Activated T-cell treated with anti-CD3 and anti-CD28 coated beads for 48 hours (primary cell): ENCODE measurements at places on chromosomes 2 and 18.

- no peak for DNase-seq
Observed at GRCh38 chr2:75390169-75390568, 170.6 kb downstream of the EVA1A start.

DNA sequence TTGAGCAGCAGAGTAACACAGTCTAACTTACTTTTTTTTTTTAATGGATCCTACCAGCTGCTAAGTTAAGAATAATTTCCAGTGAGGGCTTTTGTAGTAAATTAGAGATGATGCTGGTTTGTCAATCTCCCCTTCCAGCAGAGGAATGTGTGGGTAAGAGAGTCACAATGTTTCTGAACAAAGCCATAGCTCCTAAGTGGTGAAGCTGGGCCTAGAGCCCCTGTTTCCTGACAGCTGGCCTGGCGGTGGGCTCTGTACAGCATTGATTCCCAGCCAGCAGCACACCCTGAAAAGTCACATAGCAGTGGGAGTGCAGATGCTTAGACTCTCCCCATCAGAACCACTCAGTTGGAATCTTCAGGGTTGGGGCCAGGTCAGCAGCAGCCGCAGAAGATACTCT, 24.4 kb downstream of the CAPG start:
- DNase-seq, result no peak

- no peak for DNase-seq
Observed at GRCh38 chr2:45974762-45975408, 322.3 kb upstream of the EPAS1 start.

DNA sequence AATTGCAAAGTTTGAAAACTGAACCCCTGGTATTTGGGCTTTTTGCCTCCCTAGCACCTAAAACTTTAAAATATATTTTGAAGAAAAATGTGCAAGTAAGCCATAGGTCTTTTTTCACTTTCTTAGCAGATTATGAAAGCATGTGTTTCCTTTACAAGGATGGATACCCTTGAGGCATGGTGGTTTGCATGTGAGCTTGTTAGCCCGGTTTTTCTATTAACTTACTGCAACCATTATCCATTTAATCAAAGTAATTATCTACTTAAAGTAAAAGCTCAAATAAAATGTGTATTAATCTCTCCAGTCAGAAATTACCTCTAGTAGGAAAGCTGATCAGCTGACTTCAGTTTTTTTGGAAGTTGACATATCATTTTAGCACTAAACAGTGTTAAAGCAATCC, 140.6 kb downstream of the EML6 start:
- no peak for DNase-seq

GRCh38 chr18:69399253-69399652, 1.4 kb upstream of the DOK6 start:
- no peak for DNase-seq

GRCh38 chr2:61690078-61690596, 152.0 kb upstream of the XPO1 start:
- no peak for DNase-seq

DNA sequence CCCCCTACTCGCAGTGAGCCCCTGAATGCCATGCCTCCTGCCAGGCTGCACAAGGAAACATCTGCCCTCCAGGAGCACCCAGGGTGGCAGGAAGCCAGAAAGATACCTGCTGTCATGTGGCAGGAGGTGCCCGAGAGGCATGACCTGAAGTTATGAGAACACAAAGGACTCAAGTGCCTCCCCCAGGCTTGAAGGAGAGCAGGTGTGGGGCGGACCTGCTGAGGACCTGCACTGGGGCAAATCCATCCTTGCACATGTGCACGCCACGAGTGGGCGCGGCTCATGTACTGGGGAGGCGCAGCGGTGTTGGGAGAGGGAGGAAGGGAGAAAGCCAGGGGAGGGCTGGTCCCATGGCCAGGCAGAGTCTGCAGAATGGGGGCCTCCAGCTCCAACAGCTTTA, 26.9 kb downstream of the SDC1 start:
- DNase-seq, result no peak

DNA sequence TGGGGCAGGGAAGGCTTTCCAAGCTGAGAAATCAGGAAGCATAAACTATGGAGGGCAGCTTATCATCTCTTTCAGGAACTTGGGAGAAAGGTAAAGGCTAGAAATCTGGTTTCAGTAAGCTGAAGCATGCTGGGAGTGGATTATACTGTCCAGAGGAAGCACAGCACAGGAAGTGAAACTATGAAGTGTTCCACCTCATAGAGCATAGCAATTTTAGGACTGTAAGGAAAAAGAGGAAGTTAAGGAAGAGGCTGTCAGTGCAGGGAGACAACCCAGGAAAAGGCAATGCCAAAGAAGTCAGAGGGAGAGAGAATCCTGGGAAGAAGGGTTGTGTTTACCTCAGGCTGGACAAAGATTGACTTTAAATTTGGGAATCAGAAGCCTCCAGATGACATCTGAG, 51.9 kb downstream of the EFEMP1 start:
- DNase-seq, result no peak

DNA sequence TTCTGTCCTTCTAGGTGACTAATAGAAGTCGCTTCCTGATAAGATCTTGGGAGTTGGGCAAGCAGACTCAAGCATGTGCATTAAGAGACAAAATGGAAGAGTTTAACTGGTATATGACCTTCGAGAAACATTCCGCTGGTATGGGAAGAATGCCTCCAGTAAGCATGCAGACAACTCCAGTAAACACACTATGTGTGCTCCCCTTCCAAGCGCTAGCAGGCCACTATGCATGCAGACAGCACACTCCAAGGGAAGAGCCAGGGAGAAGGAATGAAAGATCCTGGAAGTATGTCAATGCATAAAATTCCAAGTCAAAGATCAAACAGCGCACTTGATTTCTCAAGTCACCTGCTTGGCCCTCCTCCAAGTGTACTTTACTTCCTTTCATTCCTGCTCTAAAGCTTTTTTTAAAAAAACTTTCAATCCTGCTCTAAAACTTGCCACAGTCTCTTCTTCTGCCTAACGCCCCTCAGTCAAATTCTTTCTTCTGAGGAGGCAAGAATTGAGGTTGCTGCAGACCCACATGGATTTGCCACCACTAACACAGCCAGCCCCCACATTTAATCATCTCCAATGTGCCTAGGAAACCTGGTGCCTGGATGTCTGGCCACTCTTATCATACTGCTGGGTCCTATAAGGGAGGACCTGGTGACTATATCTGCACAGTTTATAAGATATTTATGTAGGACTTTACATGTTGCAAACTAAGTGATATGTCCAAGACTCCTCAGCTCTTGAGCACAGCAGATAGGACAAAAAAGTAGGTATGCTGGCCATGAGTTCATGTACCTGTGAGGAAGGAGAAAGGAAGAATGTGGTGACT, 239.8 kb downstream of the PDE11A start:
- no peak for DNase-seq

DNA sequence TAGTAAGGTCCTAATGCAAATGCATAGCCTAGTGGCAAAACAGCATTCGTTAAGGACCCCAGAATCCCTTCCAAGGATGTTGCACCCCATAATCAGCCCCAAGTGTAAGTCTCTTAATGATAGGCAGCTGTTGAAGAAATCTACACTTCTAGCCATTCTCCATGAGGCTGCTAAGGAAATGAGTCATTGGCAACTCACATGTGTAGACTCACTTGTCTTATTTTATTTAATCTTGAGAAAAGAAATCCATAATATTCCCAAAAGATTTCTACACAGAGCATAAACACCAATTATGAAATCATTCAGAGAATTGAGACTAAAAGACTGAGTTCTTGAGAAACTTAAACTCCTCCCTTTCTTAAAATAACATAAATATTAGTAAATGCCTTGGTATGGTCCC, 52.4 kb downstream of the AKAIN1 start:
- no peak for DNase-seq

- DNase-seq, result no peak
Observed at GRCh38 chr2:105496271-105496670, 97.4 kb upstream of the FHL2 start.
